ENCODE measurements at places on chromosomes 12 and 14.

DNA sequence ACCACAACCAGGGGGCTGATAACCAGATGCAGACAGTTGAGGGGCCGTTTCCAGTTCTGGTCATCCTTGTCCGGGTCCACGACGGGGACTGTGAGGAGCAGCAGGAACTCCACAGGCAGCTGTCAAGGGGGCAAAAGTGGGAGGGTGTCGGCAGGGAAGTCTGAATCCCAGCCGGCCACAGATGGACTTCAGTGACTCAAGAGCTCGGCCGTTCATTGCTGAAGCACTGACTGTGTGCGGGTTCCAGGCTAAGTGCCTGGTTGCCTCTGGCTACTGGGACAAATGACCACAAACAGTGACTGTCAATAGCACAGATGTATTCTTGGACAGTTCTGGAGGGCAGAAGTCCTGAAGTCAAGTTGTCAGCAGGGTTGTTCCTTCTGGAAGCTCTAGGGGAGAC lies 19.6 kb downstream of the SLC8B1 start:
- DNase-seq = no peak

DNA sequence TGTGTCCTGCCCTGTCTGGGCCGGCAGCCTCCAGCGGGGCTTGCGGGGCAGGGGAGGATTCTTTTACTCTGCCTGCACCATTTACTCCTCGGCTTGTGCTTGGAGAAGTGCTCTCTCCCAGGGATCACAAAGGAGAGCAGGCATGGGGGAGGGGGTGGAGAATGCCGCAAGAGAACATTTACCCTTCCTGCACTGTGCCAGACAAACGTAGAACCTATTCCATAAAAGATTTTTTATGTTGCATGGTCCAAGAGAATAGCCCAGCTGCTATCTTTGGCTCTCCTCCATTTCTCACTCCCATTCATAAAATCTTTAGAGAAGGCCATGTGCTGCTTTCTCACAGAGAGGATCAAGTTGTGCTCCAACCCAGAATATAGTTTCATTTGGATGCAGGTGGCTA lies 159.4 kb downstream of the SPTSSA start:
- DNase-seq = no peak

- DNase-seq = peak; percentile 67
Measured at GRCh38 chr12:85468356-85469157, 188.5 kb downstream of the ALX1 start.

DNA sequence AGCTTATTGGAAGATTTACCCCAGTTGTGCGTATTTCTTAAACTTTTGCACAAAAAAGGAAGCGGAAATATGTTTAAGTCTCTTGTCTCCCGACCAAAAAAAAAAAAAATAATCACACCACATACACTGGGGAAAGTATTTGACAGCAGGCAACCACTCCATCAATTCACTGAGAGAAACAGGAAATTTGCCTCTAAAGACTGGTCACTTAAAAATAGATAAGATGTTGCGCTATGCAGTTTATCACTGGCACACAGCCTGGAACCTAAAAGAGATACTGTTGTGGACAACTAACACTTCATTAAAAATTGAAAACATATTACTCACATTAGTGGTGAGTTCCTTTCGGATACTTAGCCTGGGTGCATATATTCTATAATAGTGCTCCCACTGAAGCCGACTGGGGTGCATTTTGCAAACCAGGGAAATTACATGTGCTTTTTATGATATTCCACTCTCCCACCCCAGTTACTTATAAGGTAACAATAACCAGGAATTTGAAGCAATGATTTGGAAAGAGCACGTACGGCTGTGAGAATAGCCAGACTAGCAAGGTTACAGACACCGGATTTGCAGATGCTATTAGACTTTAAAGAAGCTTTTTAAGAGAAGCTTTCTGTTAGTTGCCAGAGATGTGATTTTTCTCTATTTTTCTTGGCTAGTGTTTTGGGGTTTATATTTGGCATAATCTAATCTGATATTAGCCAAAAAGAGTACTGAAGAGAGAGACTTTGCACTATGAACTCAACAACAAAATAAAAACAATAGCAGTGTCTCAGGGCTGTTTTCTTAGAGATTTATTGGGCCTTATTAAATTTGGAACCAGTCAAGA lies 311.5 kb downstream of the NOVA1 start:
- DNase-seq = no peak

DNA sequence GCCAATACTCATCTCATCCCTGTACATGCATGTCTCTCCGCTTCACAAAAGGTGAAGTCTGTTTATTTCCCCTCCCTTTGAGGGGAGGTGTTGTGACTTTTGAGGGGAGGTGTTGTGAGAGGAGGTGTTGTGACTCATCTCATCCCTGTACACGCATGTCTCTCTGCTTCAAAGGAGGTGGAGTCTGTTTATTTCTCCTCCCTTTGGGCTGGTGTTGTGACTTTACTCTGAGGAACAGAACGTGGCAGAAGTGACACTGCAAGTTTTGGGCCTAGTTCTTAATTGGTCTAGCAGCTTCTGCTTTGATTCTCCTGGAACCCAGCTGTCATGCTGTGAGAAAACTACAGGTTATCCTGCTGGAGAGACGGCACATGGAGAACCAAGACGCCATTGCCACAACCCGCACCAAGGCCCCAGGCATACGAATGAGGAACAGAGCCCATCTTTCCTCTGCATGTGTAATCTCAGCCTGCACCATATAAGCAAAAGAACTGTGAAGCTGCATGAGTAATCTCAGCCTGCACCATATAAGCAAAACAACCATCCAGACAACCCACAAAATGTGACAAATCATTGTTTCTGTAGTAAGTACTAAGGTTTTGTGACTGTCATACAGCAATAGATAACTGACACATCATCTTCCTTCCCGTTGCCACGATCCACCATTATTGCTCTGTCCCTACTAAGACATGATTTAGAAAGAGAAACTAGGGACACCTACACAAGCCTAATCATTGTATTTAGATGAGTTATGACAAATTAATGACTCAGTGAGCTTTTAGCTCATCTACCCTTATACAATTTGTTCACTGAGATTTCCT lies 30.0 kb downstream of the GALNT4 start:
- DNase-seq = peak; percentile 16

- DNase-seq = no peak
Measured at GRCh38 chr14:67644428-67644827, 24.7 kb downstream of the ARG2 start.

GRCh38 chr12:94560431-94561221 lies 89.7 kb downstream of the TMCC3 start:
- DNase-seq = no peak

GRCh38 chr12:53791735-53792326 lies 40.1 kb upstream of the CISTR start:
- DNase-seq = no peak

DNA sequence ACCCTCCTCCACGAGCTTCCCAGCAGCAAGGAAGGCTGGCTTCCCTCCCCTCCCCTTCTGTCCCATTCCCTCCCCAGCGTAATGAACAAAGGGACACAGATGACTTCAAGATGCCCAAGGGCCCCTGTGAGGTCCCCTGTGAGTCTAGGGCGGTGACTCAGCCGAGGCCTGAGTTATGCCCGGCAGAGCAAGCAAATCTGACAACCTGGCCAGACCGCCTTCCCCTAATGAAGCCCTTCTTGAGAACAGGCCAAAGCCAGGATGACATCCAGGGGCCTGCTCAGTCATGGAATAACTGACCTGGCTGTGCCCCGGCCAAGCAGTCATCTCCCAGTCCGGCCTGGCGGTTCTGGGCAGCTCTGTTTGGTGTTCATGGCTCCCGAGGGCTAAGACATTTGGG lies 89.2 kb downstream of the DICER1 start:
- DNase-seq = peak; percentile 14

DNA sequence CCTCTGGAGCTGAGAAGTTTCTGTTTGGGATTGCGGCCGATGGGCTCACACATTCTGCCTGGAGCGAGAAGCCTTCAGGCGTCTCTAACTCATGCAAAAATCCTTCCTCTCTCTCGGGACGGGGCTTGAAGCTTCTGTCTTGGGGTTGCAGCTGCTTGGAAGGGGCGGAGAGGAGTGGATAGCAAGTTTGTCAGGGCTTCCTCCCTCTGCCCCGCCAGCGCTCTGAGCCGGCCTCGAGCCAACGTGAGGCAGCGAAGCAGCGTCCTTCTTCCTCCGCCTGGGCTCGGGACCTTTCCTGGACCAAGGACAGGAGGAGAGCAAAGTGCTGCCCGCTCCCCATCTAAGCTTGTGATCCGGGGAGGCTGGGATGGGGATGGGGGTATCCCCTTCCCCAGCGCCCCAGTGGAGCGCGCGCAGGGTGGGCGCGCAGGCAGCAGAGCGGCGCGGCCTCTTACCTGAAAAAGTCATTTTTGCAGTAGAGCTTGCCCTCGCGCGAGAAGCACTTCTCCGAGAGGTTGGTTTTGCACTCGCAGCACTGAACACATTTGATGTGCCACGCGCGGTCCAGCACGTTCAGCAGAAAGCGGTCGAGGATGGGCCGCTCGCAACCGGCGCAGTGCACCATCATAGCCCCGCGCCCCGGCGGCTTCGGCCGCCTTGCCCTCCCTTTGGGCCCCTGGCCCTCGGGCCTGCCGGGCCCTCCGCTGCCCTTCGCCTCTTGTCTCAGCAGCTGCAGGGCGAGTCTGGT lies 626 bp downstream of the LHX5 start:
- DNase-seq = no peak

DNA sequence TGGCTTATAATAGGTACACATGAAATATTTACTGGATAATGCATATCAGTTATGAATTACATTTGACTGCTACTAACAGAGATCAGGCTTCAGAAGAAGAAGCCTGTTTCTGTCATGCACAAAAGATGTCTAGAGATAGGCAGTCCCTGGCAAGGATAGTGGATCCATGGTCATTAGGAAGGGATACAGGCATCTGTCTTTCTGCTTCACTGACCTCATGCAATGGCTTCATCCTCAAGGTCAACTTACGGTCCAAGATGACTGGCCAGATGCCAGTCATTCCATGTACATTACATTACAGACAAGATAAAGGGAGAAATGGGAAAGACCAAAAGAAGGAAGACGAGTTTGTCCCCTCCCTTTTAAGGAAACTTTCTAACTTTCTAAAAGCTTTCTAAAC lies 94.0 kb downstream of the NUAK1 start:
- no peak for DNase-seq

GRCh38 chr12:80702889-80703805 lies 4.3 kb upstream of the MYF6 start:
- DNase-seq = peak; percentile 56

- DNase-seq = no peak
Measured at GRCh38 chr14:57493467-57494181, at the start of gene CCDC198. Gene CCDC198 (minus strand): TSS chr14:57493857. CDS start chr14:57493715, 142 bp downstream.

DNA sequence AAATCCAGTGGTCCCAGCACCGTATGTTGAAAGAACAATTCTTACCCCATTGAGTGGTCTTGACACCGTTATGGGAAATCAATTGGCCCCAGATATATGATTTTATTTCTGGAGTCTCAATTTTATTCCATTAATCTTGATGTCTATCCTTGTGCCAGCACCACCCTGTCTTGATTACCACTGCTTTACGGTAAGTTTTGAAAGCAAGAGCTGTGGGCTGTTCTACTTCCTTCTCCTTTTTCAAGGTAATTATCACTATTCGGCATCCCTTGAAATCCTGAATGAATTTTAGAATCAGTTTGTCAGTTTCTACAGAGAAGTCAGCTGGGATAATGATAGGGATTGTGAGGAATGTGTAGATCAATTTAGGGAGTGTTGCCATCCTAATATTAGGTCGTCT lies 160.8 kb upstream of the SFSWAP start:
- DNase-seq = no peak

GRCh38 chr12:38411946-38412345 lies 95.4 kb downstream of the ALG10B start:
- DNase-seq = no peak

DNA sequence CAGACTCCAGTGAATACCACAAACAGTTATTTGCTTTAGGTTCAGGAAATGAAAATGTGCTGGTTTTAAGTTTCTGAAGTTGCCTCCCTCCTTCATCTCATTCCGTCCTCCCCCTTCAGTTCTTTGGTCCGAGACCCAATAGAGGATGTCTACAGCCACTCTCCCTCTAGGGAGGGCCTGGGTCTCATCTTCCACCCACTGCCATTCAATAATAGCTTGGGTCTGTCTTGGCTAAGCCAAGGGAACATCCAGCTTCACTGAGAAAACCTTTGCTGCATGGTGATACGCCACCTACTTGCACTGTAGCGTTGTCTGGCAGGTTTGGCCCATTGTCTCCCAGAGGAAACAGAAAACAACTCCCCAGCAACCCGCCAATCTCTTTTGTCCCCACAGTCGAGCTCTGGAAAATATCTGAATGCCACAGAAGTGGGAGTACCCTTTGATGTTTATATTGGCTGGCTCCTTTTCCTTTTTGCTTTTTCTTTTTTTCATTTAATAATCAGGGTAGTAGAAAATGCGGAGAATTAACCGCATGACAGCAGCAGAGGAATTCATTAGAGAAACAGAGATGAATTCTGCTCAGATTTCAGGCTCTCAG lies 380.1 kb downstream of the RAD51B start:
- DNase-seq = no peak

DNA sequence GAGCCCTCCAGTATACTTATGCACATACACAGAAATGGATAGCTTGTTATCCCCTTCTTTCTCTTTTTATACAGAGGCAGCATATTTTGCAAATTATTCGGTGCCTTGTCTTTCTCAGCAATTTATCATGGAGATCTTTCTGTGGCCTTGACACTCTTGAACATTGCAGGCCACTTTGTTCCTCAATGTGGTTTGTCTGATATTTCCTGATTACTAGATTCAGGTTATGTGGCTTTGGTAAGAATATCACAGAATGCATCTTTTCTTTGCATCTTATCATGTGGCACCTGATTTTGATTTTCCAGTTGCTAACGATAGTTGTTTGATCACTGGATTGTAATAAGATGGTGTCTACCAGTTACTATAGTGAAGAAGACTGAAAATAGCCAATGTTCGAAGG lies 7.1 kb upstream of the SNRPF start:
- no peak for DNase-seq

- DNase-seq = no peak
Measured at GRCh38 chr12:103834942-103835341, 6.1 kb downstream of the NT5DC3 start.

DNA sequence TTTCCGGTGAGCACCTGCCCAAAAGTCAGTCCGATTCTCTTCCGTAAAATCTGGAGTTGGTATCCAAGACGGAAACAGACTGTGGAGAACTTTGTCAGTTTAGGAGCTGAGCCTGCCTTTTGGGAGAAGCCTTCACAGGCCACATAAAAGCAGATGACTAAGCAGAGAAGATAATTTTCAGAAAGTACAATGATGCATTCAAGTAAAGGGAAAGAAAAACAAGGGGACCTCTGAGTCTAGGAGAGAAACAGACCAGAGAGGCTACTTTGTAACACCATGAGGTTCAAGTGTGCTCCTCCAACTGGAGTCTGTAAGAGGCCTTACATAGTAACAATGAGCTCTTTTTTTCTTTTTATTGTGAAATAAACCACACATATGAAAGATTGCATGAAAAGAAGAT lies 21.1 kb downstream of the TMED8 start:
- no peak for DNase-seq
